NCI-H226 (cell line): ENCODE measurements at places on chromosomes 2 and 18.
A peak's percentile ranks its signal among the peaks of the same experiment; 100 is the strongest.

DNA sequence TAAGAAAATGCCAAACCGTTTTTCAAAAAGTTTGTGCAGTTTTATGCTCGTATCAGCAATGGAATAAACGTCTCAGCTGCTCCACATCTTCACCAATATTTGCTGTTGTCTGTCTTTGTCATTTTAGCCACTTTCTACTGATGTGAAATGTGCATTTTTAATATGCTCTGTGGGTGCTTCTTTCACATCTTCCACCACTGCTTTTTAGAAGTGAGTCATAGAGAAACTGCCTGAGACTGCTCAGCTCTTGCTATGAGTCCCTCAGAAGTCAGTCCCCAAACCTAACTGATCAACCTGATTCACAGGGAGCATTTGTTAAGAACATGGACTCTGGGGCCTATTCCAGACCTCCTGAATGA is 41.0 kb upstream of the EPC2 start:
- no peak for DNase-seq

- DNase-seq = no peak
These were observed 146.4 kb downstream of the RAB3GAP1 start for GRCh38 chr2:135198481-135198880.

GRCh38 chr2:165888171-165888570 is 65.4 kb downstream of the TTC21B start:
- no peak for DNase-seq

DNA sequence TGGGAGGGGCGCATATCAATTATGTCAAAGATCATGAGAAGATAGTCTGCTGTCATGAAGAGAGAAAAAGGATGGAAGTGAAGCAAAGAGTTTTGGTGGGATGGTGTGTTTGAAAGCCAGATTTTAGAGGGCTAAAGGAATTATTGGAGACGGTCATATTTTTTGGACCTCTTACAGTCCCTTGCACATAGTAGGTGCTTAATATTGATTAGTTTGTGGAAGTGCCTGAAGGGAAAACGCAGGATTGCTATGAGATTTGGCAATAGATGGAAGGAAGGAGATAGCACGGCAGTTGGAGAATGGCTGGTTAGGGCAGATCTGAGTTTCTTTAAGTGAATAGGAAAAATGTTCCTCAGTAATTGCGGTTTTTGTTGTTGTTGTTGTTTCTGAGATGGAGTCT is 15.9 kb downstream of the EPB41L5 start:
- no peak for DNase-seq

DNA sequence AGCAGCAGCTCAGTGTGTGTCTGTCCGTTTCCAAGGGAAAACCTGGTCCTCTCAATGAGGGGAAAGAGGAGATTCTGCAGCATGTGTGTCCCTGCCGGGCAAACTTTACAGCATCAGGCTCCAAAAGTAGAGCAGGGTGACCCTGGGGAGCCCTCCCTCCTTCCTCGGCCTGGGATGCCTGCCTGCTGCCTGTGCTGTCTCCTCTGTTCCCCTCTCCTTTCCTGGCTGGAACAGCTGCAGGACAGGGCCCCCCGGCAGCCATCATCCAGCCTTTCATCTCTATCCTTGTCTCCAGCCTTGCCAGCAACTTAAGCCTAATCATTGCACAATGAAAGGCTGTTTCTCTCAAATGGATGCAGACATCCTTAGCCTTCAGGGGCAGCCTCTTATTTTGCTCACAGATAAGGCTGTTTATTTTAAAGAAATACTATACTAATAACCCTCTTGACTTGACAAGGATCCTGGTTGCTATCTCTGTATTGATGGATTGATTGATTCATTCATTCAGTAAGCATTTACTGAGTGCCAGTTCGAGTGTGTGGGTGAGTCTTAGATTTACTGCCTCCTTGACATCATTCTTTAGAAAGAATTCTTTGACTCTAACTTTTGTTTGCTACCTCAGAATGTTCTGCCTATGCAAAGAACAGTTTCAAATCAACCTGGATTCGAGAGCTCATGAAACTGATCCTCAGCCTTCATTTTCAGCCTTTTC is 40.6 kb upstream of the EDAR start:
- DNase-seq = no peak

GRCh38 chr18:5516841-5517240 is 27.0 kb downstream of the EPB41L3 start:
- DNase-seq = no peak

DNA sequence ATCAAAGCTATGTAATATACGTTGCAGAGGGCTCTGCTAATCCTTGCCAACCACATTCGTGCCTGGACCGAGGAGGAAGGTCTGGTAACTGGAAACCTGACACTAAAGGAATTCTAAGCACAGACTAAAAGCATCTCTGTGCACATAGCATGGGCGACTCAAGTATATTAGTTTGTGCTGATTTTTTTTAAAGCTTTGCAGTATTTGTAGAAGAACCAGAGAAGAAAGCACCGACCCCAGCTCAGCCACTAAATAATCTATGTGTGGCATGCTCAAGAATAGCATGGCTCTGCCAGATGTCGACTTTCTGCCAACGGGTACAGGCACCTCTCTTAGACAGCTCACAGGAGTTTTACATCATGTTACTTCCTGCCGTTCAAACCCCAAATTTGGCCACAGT is 73.2 kb upstream of the NRP2 start:
- no peak for DNase-seq

DNA sequence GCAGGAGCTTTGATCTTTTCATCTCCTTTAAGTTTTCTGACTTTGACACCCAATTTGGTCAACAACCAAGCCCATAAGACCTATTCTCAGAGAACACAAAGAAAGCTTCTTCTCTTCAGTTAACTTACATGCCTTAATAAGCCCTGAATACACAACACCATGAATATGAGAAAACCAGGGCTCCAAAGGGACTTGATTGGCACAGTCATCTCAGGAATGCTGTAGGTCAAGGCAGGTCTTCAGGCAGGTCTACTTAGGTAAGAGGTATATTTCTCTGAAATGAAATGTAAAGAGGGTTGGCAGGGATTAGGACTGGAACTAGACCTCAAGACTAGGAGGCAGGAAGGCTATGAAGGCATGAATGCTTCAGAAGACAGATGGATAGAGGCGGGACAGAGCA is 24.4 kb upstream of the EIF2AK3 start:
- DNase-seq = no peak

- peak; percentile 37 for DNase-seq
These were observed 45.7 kb upstream of the CUL3 start for GRCh38 chr2:224630659-224631550.

DNA sequence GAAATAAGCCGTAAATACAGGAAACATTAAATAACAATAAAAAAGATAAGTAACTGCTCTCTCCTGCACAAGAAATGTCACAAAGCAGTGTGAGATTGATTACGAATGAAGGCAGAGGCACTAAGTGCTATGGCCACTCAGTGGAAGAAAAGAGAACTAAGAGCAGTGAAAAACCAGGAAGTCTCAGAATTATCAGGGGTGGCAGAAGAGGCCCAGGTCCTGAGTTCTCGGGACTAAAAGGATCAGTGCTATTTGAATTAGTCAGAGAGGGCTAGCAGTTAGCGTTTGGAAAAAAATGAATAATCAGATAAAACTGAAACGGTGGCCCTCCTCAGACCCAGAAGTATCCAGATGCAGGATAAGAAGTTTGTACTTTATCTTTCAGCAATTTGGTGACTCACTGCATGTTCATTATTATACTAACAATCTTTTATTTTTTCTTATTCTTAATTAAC is 367.1 kb downstream of the ZEB2 start:
- DNase-seq = peak; percentile 6

DNA sequence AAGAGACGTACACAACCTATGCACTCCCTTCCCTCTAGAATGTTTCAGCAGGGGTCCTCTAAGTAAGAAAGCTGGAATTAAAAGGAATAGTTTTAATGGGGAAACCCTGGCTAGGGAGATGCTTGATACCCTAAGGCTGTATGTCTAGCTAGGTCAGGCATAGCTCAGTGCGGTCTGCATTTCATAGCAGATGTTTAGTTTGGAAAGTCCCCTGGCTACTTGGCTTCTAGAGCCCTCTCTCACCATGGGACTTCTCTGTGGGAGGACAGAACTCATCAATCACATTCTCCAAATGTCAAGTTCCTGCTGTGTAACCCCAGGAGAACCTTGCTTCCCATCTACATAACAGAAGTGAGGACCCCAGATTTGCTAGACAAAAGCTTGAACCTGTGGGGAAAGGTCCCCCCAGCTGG is 24.1 kb upstream of the ANXA4 start:
- peak; percentile 26 for DNase-seq

GRCh38 chr2:183903026-183903425 is 695.3 kb upstream of the ZNF804A start:
- peak; percentile 22 for DNase-seq

GRCh38 chr18:6928359-6928758 is 189.2 kb downstream of the LAMA1 start:
- no peak for DNase-seq

DNA sequence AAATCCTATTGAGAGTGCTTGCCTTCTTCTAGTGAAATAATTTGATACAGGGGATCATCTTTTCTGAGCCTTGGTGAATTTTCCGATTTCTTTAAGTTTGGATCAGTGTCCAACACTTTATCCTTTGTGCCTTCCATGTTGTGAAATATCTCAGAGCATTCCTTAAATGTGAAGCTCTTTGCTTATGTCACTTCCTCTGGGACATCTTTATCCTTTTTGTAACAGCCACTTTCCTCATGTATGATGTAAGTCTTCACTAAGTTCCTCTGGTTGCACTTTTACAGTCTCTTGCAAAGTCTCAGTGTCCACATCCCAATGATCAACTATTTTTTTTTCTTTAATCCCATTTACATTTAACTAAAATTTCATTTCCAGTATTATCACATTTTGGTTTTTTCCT is 254.2 kb downstream of the EN1 start:
- DNase-seq = no peak

GRCh38 chr2:230552181-230552580 is 136.2 kb downstream of the SP100 start:
- DNase-seq = no peak

DNA sequence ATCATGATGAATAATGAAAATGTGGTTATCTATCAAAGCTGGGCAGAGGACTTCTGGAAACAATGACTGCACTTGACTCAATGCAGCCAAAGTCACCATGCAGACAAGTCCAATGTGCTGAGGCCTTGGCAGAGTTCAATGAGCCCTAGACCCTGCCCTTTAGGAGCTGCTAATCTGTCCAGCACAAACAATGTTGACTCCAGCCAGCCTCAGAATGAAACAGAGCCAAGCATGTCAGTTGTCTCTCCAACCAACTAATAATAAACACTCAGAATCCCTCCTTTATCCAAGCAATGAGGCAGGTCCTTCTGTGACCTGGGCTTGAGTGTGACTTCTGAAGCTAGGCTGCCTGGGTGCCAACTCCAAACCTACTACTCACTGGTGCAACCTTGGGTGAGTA is 270.6 kb downstream of the BCL11A start:
- DNase-seq = no peak

DNA sequence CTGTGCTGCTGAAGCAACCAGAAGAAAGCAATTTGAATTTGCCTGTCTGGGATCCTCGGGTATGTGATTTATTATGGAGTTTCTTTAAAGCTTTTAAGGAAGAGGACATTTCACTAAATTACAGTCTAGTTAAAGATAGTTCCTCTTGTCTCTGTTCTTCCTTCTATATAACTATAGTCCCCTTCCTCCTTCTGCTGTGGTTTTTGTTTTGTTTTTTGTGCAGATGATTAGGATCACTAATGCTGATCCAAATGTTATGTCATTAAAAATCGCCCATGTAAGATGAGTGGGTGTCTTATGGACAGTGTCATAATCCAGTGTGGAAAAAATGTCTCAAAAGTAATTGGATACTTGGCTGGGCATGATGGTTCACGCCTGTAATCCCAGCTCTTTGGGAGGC is 24.7 kb downstream of the PAPOLG start:
- DNase-seq = no peak

- DNase-seq = no peak
These were observed 113.3 kb upstream of the CDC42EP3 start for GRCh38 chr2:37784759-37785149.

GRCh38 chr2:74391209-74391579 is 11.1 kb upstream of the DCTN1 start:
- DNase-seq = no peak

- DNase-seq = no peak
These were observed 7.4 kb downstream of the CYB5A start for GRCh38 chr18:74284191-74284979.

GRCh38 chr2:233112776-233113452 is 52.8 kb downstream of the INPP5D start:
- DNase-seq = no peak

DNA sequence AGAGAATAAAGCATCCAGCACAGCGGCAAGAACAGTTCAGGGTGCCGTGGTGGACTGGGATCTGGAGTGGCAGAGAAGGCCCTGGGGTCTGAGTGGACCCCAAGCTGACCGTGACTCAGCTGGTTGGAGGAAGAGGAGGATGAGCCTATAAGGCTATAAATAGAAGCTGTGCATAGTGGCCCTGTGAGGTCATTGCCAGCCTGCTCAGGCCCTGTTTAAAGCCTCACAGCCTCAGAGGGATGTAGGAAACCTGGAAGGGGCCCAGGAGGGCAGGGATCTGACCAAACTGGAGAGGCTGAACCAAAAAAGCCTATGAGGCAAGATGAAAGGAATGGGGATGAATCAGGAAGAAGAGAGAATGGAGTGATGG is 11.3 kb upstream of the DES start:
- peak; percentile 96 for DNase-seq

DNA sequence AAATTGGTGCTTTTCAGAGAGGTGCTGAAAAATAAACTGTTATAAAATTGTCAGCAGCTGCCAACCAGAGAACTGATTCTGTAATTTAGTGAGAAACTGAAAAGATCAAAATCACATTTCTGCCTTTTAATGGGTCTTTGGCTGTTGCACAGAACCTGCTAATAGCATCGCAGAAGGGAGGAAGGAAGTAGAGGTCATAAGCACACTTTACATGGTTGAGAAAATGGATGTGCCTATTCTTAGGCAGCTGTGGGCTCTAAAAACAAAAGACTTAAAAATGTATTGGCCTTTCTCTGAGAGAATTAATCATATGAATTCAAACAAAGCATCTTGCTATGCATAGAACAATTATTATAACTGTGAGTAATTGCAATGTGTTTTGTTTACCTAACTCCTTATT is 1186.9 kb downstream of the DSC3 start:
- no peak for DNase-seq
